ENCODE measurements at places on chromosomes 7 and 10. TPM values are rescaled to one million over a fixed set of nuclear protein-coding genes. Genes with fewer than 3 reads are reported as not detected.

GPR15LG gene
- total RNA-seq, result not detected

ASB15 gene
- total RNA-seq, result 10.8 TPM

CAMK2B gene
- total RNA-seq, result 26.7 TPM

PRPF18 gene
- 44.5 TPM for total RNA-seq

CYP2E1 gene
- total RNA-seq, result 0.31 TPM

DNA sequence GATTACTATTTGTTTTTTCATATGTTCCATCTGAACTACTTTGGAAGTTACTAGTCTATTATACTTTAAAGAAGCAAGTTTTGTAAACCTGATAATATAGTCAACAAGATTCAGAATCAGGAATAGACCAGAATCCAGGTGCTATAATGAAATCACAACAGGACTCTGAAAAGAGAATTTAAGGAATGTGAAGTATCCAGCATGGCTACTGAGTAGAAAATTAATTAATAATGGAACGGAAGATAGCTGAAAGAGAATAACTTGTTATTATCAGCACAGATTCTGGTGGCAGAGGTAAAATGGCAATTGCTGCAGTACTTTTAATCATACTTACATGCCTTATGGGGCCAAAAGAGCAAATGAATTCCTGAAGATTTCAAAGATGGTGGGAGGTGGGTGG lies 43.1 kb upstream of the CHCHD3 start:
- no peak for DNase-seq

- no peak for DNase-seq
Measured at GRCh38 chr10:3077940-3078630, 10.7 kb downstream of the PFKP start.

DNA sequence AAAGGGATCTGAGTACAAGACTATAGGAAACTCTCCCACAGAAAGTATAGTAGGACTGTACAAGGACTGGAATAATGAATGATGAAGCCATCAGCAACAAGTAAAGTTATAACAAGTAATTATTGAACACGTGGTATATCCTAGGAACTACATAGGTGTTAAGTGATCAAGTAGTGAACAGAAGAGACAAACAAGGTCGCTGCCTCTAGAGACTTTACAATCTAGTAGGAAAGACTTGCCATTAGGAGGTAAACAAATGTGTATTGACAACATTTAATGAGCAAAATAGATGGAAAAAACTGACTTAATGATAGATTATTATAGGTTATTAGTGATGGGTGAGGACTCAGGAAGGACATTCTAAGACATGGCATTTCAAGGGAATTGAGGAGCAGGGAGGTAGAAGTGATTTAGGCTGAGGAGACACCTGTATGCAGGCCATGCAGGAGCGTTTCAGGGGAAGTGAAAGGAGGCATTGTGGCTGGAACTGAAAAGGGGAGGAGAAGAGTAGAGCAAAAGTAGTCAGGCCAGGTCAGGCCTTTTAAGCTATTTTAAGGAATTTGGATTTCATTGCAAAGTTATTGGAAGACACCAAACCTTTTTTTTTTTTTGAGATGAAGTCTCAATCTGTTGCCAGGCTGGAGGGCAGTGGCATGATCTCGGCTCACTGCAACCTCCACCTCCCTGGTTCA lies 8.5 kb upstream of the GLCCI1 start:
- no peak for DNase-seq

GRCh38 chr7:41005374-41005901 lies 697.5 kb downstream of the INHBA start:
- DNase-seq, result no peak

- DNase-seq, result no peak
Measured at GRCh38 chr10:95403700-95404461, 113.1 kb upstream of the PDLIM1 start.

GRCh38 chr7:129748356-129749109 lies 137.0 kb downstream of the NRF1 start:
- DNase-seq, result no peak
